ENCODE measurements at places on chromosomes 13 and 19. TPM values are rescaled to one million over a fixed set of nuclear protein-coding genes. Genes with fewer than 3 reads are reported as not detected.

GRCh38 chr13:26457212-26457611, 100.3 kb upstream of the WASF3 start:
- no peak for DNase-seq

- DNase-seq, result peak; percentile 56
These were observed 230.0 kb downstream of the MYO16 start for GRCh38 chr13:108859197-108860012.

DNA sequence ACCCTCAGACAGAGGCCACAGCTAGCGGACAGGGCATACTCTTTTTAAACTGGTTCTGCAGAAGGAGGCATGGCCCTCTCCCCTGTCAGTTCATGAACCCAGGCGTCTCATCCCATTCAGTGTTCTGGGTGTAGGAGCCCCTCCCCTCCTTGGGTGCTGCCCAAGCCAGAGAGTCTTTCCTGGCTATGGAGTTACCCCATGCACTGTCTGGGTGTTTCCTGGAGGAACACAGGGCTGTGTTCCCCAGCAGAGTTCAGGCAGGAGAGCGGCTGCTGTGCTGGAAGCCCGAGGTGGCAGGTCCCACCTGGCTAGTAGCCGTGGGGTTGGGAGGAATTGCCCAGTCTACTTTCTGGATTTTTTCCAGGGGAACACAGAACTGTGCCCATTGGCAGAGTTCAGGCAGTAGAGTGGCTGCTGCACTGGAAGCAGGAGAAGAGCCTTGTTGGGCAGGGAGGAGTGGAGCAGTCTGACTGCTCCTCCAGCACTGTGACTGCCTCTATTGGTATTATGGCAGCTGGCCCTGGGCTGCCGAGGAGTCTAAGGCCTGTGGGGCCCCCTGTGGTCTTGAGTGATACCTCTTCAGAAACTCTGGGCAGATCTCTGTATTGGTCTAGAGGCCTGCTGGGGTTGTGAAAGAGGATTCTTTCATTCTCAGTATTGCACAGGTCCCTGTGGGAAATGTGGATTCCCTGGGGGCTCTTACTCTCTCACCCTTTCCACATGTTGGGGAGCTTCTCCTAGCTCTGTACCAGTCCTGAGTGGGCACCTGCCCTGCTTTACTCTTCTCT, 168.3 kb downstream of the PCDH20 start:
- no peak for DNase-seq

GRCh38 chr19:12748489-12748888, 3.1 kb upstream of the BEST2 start:
- no peak for DNase-seq

The RFXAP gene
- 8.6 TPM for polyA plus RNA-seq

The TUBB4A gene
- 0.48 TPM for polyA plus RNA-seq

The SELENOV gene
- 0.13 TPM for polyA plus RNA-seq
